ENCODE measurements at places on chromosomes 7 and 10. TPM values are rescaled to one million over a fixed set of nuclear protein-coding genes. Genes with fewer than 3 reads are reported as not detected.
A peak's percentile ranks its signal among the peaks of the same experiment; 100 is the strongest.

ANKRD30A gene
- total RNA-seq: not detected

AASS gene
- 0.62 TPM for total RNA-seq

PLXDC2 gene
- total RNA-seq: not detected

- H3K27me3 ChIP-seq: no peaks in the 10 kb centered on the region
- peaks cover 51% of the 10 kb centered on the region for H3K4me1 ChIP-seq
- no peak for DNase-seq
- H3K27ac ChIP-seq: peak overlapping the region; percentile 50
- H3K4me3 ChIP-seq: no peak overlapping the region
- peaks cover 4% of the 10 kb centered on the region for H3K36me3 ChIP-seq
These were observed 114.8 kb upstream of the ARID5B start for GRCh38 chr10:61786728-61787127.

DNA sequence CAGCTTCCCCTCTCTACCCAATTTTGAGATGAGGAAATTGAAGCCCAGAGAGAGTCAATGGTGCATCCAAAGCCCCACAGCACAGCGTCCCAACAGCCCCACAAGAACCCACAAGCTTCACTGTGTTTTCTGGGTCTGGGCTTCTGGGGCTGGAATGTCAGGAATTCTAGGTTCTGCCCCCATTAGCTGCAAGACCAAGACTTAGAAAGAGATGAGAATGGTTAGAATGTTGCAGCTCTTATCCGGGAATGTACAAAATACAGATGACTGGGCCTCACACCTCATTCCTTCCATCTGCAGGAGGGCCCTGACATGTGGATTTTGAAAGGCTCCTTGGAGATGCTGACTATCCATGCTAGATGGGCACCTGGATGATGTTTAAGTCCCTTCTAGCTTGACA lies 6.0 kb upstream of the SGPL1 start:
- H3K36me3 ChIP-seq: no peaks in the 10 kb centered on the region
- peaks cover 4% of the 10 kb centered on the region for H3K4me1 ChIP-seq
- no peak overlapping the region for H3K27ac ChIP-seq
- H3K4me3 ChIP-seq: no peak overlapping the region
- DNase-seq: no peak
- no peaks in the 10 kb centered on the region for H3K27me3 ChIP-seq

DNA sequence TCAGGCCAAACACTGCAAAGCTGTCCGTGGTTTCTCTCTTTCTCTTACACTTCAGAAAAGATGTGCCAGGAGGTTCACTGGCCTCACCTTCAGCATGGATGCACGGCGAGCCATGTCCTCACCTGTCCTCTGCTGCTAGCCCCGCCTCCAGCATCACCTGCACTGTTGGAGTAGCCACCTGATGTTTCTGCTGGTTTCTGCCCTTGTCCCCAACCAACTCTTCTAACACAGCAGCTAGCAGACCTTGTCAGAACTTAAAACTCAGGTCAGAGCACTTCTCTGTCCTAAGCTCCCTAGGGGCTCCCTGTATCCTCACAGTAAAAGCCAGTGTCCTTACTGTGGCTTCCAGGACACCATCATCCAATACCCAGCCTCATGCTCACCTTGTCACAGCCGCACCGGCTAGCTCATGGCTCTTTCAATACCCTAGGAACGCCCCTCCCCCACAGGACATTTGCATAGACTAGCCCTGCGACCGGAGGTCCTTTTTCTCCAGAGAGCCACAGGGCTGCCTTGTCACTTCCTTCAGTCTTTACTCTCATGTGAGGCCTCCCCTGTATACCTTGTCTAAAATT lies 15.2 kb downstream of the PALD1 start:
- H3K27ac ChIP-seq: no peak overlapping the region
- H3K36me3 ChIP-seq: no peaks in the 10 kb centered on the region
- peaks cover 24% of the 10 kb centered on the region for H3K4me1 ChIP-seq
- DNase-seq: peak; percentile 13

- H3K4me3 ChIP-seq: no peak overlapping the region
- DNase-seq: no peak
- H3K27me3 ChIP-seq: no peaks in the 10 kb centered on the region
- peaks cover 31% of the 10 kb centered on the region for H3K36me3 ChIP-seq
- H3K4me1 ChIP-seq: peaks cover 34% of the 10 kb centered on the region
- H3K27ac ChIP-seq: no peak overlapping the region
These were observed 25.6 kb downstream of the CASP7 start for GRCh38 chr10:113705344-113705652.

GRCh38 chr7:45066409-45066808 lies 22.4 kb downstream of the NACAD start:
- H3K27ac ChIP-seq: peak overlapping the region; percentile 19
- no peaks in the 10 kb centered on the region for H3K27me3 ChIP-seq
- peaks cover 74% of the 10 kb centered on the region for H3K36me3 ChIP-seq
- no peak overlapping the region for H3K4me3 ChIP-seq
- no peak for DNase-seq

GRCh38 chr7:7035851-7036250 lies 146.5 kb upstream of the C1GALT1 start:
- peaks cover 3% of the 10 kb centered on the region for H3K27me3 ChIP-seq
- DNase-seq: no peak
- H3K27ac ChIP-seq: no peak overlapping the region
- no peaks in the 10 kb centered on the region for H3K36me3 ChIP-seq
- H3K4me1 ChIP-seq: no peaks in the 10 kb centered on the region
- no peak overlapping the region for H3K4me3 ChIP-seq

DNA sequence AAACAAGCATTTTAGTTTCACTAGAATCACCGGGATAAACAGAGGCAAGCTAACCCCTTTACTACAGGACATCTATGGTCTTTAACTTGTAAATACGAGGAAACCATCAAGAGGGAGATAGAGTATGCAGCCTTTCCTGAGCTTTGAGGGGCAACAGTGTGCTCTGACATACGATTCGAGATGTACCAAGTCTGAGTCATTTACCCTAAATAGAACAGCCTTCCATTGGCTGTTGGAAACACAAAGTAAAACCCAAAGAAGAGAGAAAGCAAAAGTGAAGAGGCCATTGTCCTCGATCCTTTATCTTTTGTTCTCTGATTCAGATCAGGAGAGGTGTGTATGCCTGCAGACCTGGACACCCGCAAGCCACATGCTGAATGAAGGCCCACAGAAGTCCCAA lies 289.5 kb downstream of the KCNMA1 start:
- H3K4me3 ChIP-seq: no peak overlapping the region
- no peak for DNase-seq
- no peak overlapping the region for H3K27ac ChIP-seq
- no peaks in the 10 kb centered on the region for H3K36me3 ChIP-seq

DNA sequence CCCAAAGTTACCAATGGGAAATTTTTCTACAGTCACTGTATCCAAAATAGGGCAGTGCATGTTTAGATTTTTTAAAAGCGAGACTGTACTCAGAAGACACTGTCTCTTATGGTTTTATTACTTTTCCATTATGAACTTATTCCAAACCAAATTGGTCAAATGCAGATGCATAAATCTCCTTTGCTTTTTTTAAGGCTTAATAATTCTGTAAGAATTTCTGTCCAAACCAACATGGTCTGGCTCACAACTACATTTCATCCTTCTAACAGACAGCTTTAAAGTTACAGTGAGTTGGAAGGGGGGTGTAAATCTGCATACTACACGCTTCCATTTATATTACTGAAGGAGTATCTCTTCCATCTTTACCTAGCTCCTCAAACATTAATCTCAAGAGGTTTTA lies 199.2 kb downstream of the SLC25A13 start:
- no peaks in the 10 kb centered on the region for H3K27me3 ChIP-seq
- H3K27ac ChIP-seq: no peak overlapping the region
- H3K36me3 ChIP-seq: no peaks in the 10 kb centered on the region
- no peaks in the 10 kb centered on the region for H3K4me1 ChIP-seq

DNA sequence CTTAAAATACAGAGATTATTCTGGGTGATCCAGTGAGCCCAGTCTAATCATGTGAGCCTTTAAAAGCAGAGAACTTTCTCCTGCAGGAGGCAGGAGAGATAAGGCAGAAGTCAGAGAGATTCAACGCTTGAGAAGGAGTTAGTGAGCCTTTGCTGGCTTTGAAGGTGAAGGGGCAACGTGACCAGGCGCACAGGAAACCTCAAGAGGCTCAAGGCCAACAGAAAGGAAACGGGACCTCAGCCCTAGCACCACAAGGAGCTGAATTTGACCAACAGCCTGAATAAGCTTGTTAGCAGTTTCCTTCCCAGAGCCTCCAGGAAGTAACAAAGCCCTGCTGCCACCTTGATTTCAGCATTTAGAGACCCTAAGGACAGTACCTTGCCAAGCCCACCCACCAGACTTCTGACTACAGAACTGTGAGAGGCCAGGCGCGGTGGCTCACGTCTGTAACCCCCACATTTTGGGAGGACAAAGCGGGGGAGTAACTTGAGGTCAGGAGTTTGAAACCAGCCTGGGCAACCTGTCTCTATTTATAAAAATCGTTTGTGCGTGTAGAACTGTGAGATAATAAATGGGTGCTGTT lies 87.3 kb upstream of the KAT6B start:
- no peaks in the 10 kb centered on the region for H3K27me3 ChIP-seq
- H3K4me3 ChIP-seq: no peak overlapping the region
- H3K4me1 ChIP-seq: peaks cover 23% of the 10 kb centered on the region
- peak; percentile 46 for DNase-seq
- H3K36me3 ChIP-seq: no peaks in the 10 kb centered on the region
- peak overlapping the region; percentile 84 for H3K27ac ChIP-seq

DNA sequence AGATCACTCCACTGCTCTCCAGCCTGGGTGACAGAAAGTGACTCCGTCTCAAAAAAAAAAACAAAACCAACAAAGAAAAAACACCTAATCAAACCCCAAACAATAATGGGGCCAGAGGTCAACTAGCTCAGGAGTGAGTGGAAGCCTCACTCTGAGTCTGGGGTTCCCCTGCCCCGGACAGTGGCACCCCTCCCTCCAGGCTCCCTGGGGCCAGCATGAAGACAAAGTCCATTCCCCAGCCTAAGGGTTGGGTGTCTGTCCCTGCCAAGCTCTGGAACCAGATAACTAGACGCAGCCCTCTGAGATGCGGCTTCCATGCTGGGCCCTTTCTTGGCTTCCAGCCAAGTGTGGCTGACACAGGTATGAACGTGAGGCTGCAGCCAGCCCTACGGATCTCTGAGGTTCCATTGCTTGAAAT lies 1.7 kb upstream of the FUOM start:
- no peak overlapping the region for H3K4me3 ChIP-seq
- H3K27me3 ChIP-seq: no peaks in the 10 kb centered on the region
- no peak overlapping the region for H3K27ac ChIP-seq
- DNase-seq: no peak

DNA sequence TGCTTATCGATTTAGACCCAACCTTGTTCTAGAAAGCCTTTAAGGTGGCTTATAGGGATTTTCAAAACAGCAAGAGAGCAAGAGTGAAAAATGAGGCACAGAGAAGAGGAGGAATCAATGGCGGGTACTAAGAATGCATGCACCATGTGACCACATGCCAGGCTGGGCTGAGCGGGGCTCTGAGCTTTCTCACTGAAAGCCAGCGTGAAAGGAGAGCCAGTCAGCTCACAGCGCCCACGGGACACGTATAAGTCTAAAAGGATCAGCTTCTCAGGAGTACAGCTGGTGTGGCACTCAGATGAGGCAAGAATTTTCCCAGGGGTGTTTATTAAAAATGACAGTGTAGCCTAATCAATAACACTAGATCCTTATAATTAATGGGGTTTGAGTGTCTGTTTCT lies 114.3 kb downstream of the SLIT1 start:
- peaks cover 10% of the 10 kb centered on the region for H3K27me3 ChIP-seq
- peaks cover 13% of the 10 kb centered on the region for H3K4me1 ChIP-seq
- no peak for DNase-seq
- H3K27ac ChIP-seq: no peak overlapping the region
- no peak overlapping the region for H3K4me3 ChIP-seq
- H3K36me3 ChIP-seq: peaks cover 8% of the 10 kb centered on the region

DNA sequence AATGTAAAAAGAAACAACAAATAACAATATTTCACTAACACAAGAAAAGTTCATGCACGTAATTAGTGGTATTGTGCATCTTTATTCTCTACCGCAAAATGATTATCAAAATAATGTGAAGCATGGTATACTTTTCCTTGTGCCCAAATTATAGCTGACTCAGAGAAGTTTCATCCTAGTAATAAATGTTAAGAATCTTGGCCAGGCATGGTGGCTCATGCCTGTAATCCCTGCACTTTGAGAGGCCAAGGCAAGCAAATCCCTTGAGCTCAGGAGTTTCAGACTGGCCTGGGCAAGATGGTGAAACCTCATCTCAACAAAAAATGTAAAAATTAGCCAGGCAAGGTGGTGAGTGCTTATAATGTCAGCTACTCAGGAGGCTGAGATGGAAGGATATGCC lies 105.0 kb downstream of the KMT2C start:
- H3K4me1 ChIP-seq: peaks cover 11% of the 10 kb centered on the region
- DNase-seq: no peak
- H3K27ac ChIP-seq: no peak overlapping the region
- H3K4me3 ChIP-seq: no peak overlapping the region
- H3K27me3 ChIP-seq: no peaks in the 10 kb centered on the region

DNA sequence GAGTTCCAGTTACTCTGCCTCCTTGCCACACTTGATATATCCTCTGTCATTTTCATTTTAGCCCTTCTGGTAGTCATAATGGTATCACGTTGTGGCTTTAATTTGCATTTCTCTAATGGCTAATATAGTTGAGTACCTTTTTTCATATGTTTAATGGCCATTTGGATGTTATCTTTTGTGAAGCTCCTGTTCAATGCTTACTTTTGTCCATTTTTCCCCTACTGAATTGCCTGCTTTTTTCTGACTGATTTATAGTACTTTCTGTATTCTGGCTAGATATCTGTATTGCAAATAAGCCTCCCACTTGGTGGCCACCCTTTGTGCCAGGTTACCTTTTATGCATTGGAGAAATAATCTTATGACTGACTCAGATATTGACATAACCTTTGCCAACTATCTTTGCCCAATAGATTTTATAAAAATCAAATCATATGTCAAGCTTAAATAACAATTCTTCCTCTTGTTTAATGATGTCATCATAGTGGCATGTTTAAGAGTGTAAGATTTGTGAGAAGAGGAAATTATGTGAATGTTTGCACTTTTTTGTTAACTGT lies 50.6 kb downstream of the PRPF18 start:
- DNase-seq: no peak
- no peak overlapping the region for H3K27ac ChIP-seq
- H3K27me3 ChIP-seq: no peaks in the 10 kb centered on the region
- H3K4me3 ChIP-seq: no peak overlapping the region

GRCh38 chr10:944034-944831 lies 12.7 kb upstream of the LARP4B start:
- H3K4me1 ChIP-seq: peaks cover 21% of the 10 kb centered on the region
- DNase-seq: peak; percentile 44
- no peaks in the 10 kb centered on the region for H3K27me3 ChIP-seq
- H3K36me3 ChIP-seq: no peaks in the 10 kb centered on the region
- peak overlapping the region; percentile 71 for H3K27ac ChIP-seq
